ENCODE measurements at places on chromosomes 3 and 15.

DNA sequence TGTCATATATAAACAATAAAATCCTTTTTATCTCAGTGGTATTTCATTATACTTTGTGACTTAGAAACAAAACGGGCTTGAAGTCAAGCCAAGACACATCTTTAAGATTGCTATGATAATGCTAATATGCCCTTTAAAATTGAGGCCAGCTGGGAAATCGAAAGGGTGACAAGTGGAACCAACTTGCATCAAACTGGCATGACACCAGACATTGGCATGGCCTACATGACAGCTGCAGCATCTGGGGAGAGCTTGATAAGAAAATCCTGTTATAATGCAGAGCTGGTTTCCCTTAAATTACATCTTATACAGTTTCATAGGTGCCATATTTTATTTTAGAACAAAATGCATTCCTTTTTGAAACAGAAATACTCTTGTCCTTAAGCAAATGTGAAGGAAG lies 325.2 kb downstream of the ZBBX start:
- DNase-seq: no peak

GRCh38 chr15:99385865-99386264 lies 134.6 kb downstream of the LRRC28 start:
- no peak for DNase-seq

- no peak for DNase-seq
These were observed 52.4 kb downstream of the COPS2 start for GRCh38 chr15:49103002-49103401.

DNA sequence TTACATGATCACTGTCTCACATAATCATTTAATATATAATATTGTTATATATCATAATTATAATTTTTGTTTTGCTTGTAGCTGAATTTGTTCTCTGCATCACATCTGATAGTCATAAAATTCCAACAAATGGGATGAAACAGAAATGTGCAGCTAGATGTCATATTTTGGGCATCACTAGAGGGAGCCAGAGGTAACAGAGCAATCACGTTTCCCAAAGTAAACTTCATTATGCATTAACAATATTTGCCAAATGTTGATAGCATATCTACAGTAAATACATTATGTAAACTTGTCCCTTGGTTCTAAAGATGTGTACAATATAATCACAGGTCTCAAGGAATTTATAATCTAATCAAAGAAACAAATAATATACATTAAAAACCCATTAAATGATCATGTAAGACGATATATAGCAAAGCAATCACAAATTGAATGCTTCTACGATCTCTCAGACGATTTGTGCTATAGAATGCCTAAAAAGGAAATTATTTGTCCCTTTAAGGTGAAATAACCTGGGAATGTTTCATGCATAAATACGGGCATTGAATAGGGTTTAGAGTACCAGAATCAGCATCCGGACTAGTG lies 234.2 kb upstream of the MCTP2 start:
- no peak for DNase-seq

DNA sequence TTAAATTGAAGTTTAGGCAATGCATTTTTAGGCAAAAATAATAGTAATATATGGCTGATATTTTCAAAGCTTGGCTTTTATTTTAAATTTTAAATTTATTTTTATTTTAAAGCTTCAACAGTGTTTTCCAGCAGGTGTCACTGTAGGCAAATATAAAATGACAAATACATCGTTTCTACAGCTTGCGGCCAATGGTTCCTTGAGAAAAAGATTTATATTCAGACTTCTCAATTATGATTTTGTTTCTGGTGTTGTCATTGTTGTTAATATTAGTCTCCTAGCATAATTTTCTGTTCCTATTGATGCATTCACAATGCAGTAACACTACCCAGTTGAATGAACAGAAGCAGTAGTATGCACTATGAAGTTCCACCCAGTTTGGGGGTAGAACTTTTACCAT lies 220.7 kb upstream of the DNAJC19 start:
- no peak for DNase-seq

- no peak for DNase-seq
These were observed 13.6 kb downstream of the ZKSCAN7 start for GRCh38 chr3:44568561-44568960.

DNA sequence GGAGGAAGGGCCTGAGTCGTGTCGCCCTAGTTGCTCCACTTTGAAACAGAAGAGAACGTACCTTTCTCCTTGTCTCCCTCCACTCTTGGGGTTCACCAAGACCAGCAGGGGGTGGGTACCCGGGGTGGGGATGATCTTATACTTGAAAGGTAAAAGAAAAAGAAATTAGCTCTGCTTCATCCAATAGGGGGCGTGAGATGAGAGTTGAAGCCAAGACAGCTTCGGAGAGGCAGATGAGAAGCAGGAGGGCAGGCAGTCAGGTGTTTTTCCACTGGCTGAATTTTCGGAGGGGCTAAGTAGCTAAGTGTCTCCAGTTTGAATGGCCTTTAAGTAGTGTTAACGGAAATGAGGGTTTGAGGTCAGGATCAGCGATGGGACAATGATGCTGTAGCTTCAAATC lies 100.4 kb downstream of the DGKG start:
- DNase-seq: no peak

- no peak for DNase-seq
These were observed 34.5 kb upstream of the TRPM1 start for GRCh38 chr15:31136016-31136415.

- no peak for DNase-seq
These were observed 21.3 kb upstream of the ACAD9 start for GRCh38 chr3:128858167-128858566.

DNA sequence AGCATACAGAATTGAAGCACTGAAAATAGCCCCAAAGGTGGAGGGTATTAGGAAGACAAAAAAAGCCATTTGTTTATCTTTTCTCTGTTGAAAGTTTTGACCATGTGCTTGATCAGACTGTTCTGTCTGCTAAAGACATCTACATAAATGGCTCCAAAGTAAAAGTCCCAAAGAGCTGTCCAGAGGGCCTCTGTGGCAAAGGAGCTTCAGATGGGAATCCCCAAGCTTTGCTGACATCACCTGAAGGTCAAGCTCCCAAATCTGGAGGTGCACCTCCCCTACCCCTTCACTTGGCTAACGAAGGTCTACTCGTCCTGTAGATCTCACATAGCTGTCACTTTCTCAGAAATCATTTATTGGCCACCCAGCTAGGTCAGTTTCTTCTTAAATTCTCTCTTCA lies 194.6 kb upstream of the SLC2A2 start:
- no peak for DNase-seq
